Inflammatory macrophage treated with lipopolysaccharide for 4 hours (primary cell): ENCODE measurements at places on chromosomes 3 and 15.

GRCh38 chr3:133833267-133833666 lies 27.7 kb downstream of the SRPRB start:
- DNase-seq = no peak

- peak; percentile 44 for DNase-seq
These were observed 18.4 kb downstream of the ZBTB38 start for GRCh38 chr3:141386611-141387111.

GRCh38 chr3:140274429-140274828 lies 339.4 kb downstream of the CLSTN2 start:
- DNase-seq = no peak

GRCh38 chr3:174776123-174776522 lies 83.0 kb upstream of the NAALADL2 start:
- DNase-seq = no peak

DNA sequence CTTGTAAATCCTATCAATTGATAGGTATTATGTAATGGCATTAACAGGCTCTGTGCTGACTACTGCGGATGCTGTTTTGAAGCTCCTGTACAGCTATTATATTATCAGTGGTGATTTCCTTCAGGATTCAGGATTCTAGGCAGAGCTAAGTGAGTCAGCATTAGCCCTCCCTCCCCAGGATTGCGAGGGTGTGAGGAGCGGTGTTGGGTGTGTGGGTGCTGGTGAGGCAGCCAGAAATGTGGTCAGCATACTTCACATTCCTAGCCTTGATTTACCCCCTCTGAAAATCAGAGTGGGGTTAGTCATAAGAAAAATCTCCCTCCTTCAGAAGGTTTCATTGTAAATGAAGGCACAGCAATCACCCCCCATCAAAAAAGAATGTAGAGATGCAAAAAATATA lies 72.5 kb downstream of the SNTN start:
- no peak for DNase-seq

DNA sequence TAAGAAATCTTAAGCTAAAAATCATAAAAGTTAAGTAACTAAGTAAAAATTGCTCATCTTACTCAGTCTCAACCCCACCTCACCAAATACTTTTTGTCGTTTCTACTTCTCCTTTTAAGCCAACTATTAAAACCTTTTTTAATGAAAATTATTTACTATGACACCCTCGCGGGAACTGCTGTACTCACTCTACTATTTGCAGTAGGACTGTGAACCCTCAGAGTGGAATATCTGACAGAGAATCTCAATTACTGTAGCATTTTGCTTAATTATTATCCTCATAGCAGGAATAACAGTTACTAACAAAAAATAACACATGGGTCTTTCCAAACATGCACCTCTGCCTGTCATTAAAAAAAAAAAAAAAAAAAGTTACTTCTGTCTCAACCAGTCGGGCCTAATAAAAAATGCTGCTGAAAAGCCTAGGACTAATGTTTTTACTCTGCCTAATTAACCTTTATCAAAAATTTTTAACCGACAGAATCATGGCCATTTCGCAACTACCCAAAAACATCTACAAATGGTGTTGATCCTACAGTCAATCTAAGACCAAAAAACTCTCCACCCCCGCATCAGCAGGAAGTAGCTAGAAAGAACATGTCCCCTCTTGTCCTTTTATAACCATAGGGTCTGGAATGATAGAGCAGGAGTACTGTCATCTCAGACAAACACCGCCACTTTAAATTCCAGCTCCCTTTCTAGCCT lies 10.2 kb downstream of the ALDH1L1 start:
- DNase-seq = no peak

DNA sequence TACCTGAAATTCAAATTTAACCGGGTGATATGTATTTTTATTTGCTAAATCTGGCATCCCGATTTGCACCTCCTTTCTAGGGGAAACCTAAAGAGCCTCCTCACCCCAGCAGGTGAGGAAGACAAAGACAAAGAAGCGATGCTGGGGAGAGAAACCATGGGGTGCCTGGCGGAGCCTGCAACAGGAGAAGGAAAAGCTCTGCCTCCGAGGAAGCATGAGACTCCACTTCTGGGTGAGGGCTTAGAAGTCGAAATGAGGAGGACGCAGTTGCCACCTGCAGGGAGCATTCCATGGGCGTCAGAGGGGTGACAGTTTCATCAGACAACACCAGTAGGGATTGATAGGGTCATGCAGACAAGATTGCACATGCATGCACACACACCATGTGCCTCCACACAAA lies 30.5 kb upstream of the LYZL4 start:
- DNase-seq = no peak

DNA sequence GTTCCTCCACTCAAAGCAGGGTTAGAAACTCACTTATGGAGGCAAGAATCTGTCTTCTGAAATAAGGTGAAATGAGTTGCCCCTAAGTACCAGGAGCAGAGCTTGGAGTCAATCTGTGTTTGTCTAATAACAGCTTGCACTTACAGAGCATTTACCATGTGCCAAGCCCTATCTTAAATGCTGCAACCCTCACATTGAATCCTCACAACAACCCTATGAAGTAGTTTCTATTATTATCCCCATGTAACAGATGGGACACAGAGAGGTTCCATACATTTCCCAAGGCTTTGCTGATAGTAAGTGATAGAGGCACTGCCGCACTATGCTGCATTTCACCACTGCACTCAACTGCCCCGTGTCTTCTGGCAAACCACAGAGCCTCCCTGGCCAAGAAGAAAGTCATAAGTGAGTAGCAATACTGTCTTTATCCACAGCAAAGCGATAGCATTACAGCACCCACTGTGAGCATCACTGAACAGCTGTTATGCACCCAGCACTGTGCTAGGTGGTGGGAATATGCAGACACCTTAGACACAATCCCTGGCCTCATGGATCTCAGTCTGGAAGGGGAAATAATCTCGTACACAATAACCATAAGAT lies 141.5 kb downstream of the SSR3 start:
- DNase-seq = no peak

- DNase-seq = no peak
These were observed 82.0 kb downstream of the BOC start for GRCh38 chr3:113293348-113293747.

- no peak for DNase-seq
These were observed 69.5 kb downstream of the KCNAB1 start for GRCh38 chr3:156189927-156190326.

- DNase-seq = no peak
These were observed 51.2 kb upstream of the MED12L start for GRCh38 chr3:151034303-151034702.

DNA sequence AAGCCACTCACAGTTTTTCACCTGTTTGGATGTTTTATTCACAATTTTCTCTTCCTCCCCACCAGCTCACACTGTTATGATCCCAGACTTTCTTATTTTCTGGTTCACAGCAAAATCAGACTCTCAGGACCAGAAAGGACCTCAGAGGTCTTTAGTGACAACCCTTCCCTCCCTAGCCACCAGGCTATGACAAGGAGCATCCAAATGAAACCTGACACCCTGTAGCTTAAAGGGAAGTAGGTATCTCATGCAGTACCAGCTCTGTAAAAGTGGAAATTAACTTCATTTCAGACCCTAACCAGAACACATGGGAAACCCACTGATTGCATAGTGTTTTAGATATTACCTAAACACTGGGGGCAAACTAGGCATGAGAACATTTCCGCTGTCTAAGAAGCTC lies 45.3 kb downstream of the ATP13A5 start:
- DNase-seq = no peak

DNA sequence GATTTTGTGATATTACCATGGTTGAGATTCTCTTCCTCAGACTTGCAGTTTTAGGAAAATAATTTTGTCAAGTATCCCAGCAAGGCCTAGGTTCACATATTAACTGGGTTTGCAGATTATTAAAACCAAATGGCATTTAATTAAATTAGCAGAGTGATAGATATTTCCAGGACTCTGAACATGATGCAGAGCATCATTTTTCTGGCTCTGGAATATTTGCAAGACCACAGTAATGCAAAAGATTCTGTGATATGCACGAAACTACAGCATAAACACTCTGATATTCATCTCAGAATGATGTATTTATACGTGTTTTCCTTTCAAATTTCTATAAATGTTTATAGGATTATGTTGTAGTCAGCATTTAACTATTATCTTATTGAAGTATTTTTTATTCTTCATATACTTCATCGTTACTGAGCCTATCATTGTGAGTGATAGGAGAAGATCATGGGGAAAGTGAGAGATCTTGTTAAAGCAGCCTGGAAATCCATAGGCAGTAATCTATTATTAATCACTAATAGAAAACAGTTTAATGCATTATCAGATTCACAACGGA lies 1245.6 kb downstream of the OTOL1 start:
- no peak for DNase-seq

GRCh38 chr3:9172851-9173321 lies 76.6 kb downstream of the SRGAP3 start:
- no peak for DNase-seq

DNA sequence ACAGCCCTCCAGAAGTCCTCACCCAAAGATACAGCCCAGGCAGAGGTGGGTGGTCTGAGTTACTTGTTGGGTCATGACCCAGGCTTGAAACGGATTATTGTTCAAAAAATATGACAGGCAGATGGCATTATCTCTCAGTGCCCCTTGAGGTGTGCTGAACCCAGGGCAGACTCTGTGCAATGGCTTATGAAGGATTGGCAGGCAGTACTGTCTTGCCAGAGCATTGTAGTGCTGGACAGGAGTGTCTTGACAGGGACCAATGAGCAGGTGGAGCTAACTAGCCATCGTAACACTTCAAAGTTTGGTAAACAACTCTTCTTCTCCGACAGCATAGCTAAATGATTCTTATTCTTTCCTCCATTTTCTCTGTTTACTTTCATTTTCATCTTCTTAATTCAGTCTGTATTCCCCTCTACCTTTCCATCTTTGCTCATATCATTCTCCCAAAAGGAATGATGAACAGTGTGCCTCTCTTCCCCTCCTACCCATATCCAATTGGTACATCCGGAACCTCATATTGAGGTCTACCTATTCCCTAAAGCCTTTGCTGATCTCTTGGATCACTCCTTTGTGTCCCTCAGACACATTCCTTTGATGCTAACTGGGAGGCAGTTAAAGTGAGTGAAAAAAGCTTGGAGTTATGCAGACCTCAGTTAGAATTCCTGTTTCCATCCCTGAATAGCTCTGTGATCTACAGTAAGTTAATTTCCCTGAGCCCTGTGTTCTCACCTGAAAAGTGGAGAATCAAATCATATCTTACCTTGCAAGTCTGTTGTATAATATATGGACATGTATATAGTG lies 2.6 kb upstream of the IL20RB start:
- DNase-seq = no peak

- no peak for DNase-seq
These were observed 17.6 kb downstream of the ARIH1 start for GRCh38 chr15:72491768-72492167.

DNA sequence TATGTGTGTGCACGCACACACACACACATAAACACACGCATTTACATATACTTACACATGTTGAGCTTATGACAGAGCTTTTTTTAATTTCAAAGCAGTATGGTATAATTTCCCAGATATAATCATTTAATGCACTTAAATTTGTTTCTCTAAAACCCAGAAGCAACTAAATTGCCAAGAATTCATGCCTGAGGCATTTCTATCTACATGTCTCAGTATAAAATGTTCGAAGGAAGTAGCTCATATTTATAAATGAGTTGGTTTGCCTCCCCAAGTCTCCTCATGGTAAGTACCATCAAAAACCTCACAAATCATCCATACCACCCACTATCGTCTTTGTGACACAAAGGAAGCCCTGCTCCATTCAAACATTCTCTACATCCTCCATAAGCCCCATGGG lies 130.6 kb downstream of the RPL22L1 start:
- no peak for DNase-seq

GRCh38 chr3:183142199-183142598 lies 20.3 kb downstream of the LAMP3 start:
- no peak for DNase-seq

GRCh38 chr3:198032039-198032936 lies 72.3 kb downstream of the LMLN start:
- no peak for DNase-seq

- DNase-seq = peak; percentile 71
These were observed 451 bp downstream of the CHCHD4 start for GRCh38 chr3:14124223-14124614.

DNA sequence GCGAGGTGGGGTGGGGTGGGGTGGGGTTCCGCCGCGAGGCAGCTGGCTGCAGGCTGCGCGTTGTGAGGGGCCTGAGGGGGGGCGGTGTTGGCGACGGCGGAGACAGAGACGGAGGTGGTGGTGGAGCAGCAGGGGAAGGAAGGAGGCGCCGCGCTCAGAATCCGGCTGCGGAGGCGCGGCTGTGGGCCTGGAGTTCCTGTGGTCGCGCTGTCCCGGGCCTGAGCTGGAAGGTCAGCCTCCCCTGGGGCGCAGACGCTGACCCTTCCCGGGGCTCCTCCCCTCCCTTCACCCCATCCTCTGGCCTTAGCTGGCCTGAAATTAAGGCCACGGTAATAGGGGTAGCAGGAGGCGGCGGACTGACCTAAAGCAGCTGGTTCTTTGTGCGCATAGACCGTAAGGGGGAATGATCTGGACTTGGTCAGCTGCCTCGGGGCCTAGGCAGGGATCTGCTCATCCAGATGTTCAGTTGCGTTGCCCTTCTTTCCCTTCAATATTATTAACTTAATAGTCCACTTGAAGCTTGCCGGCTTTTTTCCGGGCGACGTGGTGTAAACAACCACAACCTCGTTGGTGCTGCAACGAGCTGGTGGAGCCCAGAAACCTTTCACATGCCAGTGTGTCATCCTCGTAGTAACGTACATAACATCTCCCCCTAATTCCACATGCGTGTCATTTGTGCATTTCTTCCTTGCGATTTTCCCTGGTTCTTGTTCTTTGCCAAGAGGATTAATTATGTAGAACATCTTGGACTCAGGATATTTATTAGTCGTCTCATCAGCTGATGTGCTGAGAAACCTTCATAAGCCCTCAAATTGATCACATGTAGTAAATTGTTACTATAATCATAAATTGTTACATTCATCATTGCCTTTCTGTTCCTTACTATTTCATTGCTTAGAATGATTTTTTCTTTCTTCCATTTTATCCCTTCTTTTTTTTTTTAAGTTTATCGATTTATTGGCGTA lies 626 bp downstream of the SEC62 start:
- peak; percentile 71 for DNase-seq

DNA sequence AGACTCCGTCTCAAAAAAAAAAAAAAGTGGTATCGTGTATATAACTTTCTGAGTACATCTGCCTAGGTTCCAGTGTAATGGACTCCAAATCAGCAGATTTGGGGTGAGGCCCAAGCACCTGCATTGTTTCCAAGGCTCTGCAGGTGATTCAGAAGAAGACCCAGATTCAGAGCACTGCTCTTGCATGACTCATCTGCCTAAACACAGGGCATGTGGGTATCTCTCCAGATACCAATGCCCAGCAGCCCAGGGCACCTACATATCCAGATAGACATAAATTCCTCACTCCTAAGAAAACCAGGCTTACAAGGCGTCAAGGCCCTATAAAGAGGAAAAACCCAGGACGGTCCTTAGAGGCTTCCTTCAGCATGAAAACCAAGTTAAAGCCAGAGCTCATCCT lies 24.3 kb downstream of the NDUFAF1 start:
- no peak for DNase-seq

DNA sequence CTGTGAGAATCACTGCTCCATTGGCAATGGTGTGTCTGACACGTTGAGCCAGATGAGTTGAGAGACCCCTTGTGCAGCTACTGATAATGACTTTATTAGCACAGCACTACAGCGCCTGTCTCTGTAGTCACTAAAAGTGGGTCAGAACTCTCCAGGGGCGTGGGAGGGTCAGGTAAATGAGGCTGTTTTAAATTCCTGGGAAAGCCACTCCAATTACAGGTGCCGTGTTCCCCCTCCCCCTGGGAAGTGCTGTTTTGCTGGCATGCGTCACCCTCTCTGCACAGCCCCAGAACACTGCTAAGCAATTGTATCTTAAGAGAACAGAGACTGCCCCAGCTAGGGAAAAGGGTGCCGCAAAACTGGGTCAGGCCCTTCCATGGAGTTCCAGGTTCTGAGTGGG lies 21.5 kb upstream of the CPNE9 start:
- DNase-seq = no peak
